Activated naive CD4-positive, alpha-beta T cell treated with anti-CD3 and anti-CD28 coated beads, Interleukin-2, amount 10 ng/mL, durations not matched to agents 7 days and 5 days (primary cell): ENCODE measurements at places on chromosomes 6 and 20.

GRCh38 chr6:25359891-25360290 lies 80.7 kb downstream of the CARMIL1 start:
- no peak for DNase-seq

DNA sequence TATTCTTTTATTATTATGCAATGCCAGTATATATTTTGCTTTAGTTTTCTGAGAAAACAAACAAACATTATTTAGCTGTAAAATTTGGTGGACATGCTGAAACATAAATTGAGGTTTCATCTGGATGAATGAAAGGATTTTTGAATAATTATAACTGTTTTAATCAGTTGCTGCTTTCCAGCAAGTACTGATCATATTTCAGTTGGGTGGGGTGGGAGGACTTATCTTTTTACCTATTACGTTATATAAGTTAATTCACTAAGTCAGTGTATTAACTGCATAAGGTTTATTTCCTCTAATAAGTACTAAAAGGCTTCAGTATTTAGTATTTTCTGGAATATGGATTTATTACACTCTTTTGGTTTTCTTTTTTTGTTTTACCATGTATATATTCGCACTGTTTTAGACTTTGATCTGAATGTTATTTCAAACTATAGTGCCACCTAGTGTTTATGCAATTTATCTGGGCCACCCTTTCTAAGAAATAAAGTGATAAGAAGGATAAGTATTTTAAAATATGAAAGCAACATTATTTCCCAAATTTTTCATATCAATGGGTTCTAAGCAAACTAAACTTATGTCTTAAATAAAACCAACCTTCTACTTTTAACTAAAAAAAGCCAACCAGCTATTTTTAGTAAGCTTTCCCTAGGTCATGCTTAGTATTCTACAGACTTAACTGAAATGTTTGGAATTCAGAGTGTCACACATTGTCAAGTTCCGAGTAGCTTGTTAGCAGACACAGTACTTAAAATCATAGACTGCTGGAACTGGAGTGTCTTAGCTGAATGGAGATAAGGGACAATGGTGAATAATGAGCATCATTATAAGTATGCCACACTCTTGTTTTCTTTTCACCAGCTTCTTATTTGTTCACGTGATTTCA lies 105.4 kb upstream of the MCHR2 start:
- no peak for DNase-seq

GRCh38 chr6:11756292-11756691 lies 22.3 kb downstream of the ADTRP start:
- no peak for DNase-seq

DNA sequence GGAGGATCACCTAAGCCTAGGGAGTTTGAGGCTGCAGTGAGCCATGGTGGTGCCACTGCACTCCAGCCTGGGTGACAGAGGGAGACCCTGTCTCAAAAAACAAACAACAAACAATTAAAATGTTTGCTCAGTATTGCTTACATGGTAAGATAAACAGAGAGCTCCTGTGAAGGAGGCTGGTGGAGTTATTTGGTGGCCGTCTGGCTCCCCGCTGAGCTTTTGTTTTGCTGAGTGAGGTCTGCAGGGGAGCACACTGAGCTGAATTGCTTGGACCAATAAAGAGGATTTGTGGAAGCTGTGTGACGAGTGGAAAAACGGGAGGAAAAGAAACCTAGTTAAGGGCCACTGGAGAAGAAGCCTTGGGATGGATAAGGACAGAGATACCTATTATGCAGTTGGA lies 41.1 kb upstream of the BMP6 start:
- DNase-seq = no peak

DNA sequence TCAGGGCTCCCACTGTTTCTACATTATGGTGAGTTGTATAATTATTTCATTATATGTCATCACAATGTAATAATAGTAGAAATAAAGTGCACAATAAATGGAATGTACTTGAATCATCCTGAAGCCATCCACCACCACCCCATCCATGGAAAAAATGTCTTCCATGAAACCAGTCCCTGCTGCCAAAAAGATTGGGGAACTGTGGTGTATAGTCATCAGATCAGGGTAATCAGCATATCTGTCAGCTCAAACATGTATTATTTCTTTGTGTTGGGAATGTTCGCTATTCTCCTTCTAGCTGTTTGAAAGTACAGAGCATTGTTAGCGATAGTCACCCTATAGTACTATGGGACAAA lies 33.8 kb upstream of the SLC22A23 start:
- no peak for DNase-seq

DNA sequence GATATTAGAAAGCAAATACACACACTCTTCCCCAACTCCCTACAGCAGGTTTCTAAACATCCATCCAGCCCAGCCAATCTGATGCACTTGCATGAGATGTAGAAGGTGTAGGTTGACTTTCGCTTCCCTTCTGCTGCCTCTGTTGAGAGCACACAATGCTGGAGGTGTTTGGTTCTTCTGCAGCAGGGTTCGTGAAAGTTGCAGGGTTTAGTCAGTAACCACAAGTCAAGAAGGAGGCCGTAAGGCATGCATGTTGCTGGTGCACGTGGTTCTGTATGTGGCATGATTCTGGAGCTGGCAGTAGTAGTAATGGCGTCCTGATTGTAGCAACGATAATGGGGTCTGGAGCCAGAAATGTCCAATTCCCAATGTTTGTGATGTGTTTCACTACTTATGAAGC lies 53.0 kb downstream of the DEK start:
- DNase-seq = no peak

DNA sequence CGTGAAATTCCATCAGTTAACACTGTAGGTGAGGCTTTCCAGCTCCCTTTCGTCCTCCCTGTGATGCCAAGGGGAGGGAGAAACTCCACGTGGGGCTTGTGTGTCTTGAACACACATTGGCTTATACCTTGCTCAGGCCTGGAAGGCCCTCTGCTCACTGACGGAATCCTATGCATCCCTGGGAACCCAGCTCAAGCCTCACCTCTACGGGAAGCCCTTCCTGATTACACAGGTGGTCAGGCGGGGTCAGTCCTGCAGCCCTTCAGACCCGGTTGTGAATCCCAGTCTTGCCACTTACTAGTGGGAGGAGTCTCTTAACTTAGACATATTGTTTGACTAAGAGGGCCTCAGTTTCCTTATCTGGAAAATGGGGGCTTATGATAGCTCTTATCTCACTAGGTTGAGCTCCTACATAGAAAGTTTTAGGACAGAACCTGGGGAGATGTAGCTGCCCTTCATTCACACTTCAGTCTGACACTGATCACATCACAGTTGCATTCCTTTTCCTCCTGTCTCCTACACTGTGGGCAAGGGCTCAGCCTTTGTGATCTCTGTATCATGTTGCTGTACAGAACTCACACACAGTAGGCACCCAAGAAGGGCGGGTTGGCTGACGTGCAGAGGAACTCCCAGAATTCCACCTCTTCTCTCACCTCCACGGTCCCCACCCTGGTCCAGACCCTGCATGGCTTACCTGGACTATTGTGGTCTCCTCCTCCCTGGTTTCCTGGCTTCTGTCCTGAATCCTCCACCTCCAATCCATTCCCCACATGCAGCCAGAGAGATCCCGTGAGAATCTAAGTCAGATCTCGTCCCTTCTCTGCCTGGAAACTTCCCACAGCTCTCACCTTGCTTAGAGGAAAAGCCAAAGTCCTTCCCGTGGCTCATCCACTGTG lies 129.6 kb downstream of the CEBPB start:
- DNase-seq = no peak

DNA sequence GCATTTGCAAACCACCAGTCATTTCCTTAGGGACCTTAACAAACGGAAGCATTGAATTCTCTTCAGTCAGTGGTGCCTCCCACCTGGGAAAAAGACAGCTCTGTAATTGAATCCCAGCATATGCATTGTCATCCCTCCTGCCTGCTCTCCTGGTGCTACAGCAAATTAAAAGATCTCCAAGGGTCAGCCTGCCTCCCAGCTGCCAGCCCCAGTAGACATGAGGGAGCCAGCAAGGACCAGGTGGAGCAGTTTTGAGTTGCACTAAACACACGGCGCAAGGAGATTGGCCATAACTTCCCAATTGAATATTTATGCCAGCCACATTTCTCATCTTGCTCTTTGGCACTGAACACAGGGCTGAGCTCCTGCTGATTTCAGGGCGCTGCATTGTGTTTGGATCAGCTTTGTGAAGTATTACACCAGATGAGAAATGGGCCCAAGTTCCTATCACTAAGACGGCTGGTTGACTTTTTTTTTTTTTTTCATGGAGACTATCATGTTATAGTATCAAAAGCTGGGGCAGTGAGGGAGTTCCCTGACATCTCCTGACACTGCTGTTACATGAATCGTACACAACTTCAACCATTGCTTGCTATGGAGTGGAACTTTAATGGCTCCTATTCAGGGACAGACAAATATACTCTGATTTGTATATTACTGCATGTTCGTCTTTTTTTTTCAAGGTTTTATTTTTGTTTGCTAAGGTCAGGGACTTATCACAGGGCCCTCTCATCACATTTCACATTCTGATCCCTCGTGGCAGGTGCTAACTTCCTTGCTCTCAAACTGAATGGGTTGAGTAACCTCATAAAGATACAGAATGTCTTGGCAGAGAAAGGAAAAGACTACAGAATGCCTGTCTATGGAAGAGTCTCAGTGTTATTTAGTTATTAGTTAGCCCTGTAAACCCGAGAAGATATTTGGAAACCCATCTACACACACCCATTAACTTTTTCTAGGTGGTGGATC lies 191.1 kb downstream of the EYA4 start:
- DNase-seq = no peak

GRCh38 chr20:50510706-50511542 lies 741 bp downstream of the PTPN1 start:
- DNase-seq = peak; percentile 40

DNA sequence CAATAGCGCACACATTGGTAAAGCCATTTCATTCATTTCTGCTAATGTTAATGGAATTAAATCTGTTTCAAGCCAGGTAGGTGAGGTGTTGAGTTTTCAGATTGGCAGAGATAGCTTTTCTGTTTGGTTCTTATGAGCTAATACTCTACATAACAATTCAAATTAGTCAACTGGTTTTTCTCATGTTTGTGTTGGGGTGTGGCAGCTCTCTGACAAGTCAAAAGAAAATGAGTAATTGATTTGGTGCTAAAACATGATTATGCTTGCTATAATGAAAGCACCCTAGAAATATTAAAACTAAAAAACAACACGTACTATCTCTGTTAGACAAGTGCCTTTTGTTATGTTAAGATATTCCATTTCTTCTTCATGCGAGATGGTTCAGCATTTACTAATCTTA lies 13.6 kb downstream of the PPP1R14C start:
- no peak for DNase-seq

DNA sequence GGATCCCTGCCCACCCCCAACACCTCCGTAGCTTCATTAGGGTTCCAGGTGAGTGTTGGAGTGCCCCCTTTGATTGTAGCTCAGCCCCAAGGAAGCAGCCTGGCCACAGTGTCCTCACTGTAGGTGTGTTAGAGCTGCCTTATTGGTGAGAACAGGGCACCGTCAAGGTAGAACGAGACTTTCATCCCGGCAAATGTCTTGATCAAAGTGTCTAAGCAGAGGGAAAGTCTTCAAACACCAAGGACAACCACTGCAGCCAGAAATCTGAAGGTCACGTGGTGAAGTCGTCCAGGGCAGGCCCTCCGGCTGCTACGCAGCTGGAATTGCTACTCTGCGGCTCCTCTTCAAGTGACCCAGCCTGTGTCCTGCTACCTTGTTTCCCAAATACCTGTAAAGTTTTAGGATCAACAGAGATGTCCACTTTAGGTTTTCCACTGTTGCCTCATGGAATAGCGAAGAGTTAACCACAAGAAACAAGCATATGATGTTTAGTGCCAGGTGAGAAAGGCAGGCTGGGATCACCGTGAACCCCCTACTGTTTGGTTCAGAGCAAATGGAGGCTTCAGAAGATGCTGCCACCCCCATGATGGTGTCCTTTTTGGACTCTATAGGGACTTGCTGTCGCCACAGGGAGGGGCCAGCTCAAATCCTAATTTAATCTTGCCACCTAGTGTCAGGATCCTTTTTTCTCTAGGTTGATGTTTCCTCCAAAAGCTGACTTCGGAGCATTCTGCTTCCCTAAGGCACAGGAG lies 1.7 kb upstream of the DLL1 start:
- DNase-seq = no peak

DNA sequence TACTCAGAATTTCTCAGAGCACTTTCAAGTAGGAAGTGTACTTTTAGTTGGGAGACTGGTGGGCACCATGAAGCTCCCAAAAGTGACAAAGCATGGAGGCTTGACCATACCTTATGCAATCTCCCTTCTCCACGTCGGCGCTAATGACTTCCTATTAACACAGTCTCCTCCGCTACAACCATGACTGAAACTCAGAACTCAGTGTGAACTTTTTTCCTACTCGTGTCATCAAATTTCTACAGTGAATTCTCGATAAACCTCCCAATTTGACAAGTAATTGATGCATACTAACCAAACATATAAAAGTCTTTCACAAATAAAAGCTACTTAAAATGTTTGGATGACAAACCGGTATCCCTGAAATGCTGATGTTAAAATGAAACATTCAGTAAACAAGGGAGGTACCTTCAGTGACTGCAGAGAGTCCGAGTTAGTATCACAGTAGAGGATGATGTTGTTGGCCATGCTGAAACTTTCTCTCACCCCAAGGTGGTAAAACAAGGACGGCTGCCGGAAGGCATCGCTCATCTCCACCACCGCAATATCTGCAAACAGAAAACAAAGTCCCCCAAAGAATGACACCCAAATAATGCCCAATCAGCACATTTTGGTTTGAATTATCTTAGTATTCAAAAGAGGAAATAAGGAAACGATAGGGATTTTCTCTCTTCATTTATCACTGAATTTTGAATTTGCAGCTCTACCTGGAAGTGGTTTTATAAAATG lies 72.1 kb downstream of the MAP3K5 start:
- no peak for DNase-seq

DNA sequence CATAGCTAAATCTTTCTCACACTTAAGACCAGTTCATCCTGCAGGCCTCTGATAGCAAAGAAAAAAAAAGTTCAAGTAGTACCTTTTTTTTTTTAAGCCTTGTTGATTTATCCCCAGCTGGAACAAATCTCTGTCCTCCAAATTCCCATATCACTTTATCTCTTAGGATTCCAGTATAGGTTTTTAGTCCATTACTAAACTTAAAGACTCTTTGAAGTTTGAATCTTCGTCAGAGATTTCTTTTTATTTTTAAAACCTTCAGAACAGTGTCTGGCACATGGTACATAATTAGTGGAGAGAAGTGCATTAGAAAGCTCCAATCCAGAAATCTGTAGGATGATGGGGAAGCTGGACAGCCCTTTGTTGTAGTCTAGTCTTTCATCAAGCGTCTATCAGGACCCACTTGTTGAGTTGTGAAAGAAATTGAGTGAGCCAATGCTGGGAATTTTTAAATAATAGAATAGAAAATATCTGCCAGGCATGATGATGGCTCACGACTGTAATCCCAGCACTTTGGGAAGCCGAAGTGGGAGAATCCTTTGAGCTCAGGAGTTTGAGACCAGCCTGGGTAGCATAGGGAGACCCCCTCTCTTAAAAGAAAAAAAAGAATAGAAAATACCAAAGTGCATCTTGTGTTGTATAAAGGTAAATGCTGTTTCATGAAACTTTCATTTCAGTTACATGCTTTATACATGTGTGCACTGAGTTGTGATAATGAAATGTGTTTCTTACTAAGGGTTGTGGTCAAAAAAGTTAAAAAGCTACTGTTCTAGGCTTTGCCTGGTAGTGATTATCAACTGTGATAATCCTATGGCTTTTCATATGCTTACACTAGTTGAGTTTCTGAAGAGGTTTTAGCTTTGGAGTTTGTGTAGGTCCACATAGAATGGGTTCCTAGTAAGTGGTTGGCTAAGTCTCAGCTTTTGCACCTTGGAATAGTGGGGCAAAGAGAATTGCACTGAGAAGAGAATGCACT lies 3.2 kb downstream of the NFYA start:
- DNase-seq = no peak
